Stomach (tissue), 19 donors: ENCODE measurements at places on chromosomes 3 and 15. TPM values are rescaled to one million over a fixed set of nuclear protein-coding genes. Genes with fewer than 3 reads are reported as not detected.

CRABP1 gene
- polyA plus RNA-seq = not detected

UROC1 gene
- polyA plus RNA-seq = not detected

RBMS3 gene
- 3.8 TPM for polyA plus RNA-seq

GOLGA8Q gene
- polyA plus RNA-seq = not detected

MESP1 gene
- 1.3 TPM for polyA plus RNA-seq

TRIM69 gene
- 14.7 TPM for polyA plus RNA-seq

HCLS1 gene
- polyA plus RNA-seq = 22.3 TPM

ADGRG7 gene
- not detected for polyA plus RNA-seq

SQOR gene
- 128 TPM for polyA plus RNA-seq
